Tibial nerve (tissue), 4 donors: ENCODE measurements at places on chromosomes 11 and 22.
A peak's percentile ranks its signal among the peaks of the same experiment; 100 is the strongest.

DNA sequence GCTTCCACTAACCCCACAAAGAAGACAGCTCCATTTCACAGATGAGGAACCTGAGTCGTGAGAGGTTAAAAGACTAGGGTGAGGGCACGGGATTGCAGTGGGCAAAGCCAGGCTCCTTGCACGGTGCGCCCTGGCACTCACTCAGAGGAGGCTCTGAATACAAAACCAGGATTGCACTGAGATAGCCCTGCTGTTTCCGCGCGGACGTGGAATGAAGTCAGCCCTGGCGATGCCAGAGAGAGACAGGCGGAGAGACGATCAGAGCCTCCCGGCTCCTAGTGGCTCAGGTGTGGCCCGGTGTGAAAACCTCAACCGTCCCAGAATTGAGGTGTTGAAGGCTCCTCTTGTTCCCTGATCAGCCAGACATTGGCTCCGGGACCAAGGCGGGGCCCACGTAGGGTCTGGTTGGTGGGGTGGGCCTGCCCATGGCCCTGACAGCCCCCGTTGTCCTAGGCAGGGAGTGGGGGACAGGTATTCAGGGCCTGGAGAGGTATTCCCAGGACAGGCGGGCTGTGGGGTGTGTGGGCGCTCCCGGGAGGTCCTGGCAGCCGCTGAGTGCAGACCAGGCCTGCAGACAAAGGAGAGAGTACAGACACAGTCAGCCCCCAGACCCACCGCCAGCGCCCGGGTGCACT is 43.1 kb upstream of the LINC01488 start:
- DNase-seq = no peak

DNA sequence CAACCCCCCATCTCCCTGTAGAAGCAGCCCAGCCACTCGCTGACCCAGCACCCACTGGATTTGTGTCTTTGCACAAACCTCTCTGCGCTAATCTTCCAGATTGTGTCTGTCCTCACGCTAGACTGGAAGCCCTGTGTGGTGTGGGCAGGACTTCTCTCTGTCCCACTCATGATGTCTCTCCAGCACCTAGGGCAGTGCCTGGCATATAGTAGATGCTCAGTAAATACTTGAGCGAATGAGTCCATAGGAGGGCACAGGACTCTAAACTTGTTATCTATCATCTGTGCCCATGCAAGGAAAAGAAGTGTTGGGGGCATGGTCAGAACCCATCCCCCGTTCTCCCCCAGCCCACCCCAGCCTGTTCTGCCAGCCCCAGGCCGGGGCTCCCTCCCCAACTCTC is 22.9 kb downstream of the RPL3 start:
- no peak for DNase-seq

- DNase-seq = no peak
Observed at GRCh38 chr11:118771547-118772288, 19.2 kb downstream of the DDX6 start.

DNA sequence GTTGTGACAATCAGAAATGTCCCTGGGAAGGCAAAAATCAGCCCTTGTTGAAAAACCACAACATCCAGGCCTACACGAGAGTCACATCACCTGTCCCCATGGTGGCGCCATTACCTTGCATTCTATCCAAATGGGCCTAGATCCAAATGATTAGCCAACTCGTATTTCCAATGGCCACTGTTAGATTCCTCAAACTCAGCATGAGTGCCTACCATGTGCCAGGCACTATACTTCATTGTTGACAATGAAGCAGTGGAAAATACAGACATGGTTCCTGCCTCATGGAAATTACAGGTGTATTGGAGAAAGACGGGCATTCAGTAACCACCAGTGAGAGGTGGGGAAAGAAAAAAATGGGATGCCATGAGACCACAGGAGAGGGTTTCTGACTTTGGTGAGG is 29.8 kb upstream of the CREB3L1 start:
- no peak for DNase-seq

DNA sequence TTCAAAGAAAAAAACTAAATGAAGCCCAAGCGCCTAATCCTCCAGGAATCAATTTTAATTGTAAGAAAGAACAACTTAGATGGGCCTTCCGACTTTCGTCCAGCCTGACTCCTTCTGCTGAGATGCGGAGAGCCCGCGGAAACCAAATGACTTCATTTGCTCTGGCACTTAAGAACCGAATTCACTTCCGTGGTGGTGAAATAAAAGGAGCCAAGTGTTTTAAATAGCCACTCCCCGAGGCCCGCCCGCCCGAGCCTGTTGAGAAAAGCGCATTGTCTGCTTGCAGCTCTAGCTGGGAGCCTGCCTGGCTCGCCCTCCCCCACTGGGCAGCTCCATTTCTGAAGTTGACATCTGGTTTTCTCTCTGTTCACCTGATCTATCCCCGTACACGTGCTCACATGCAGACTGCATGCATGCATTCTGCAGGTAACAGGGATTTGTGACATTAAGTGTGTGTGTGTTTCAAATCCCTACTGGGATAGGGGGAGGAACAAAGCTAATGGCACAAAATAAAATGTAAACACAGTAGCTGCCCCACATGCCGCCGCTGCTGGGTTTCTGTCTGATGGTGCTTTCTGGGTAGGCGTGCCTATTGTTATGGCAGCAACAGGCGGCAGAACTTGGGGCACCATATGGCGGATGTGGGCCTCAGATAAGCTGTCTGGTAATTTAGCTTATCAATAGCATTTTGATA is 6.2 kb downstream of the TEAD1 start:
- peak; percentile 75 for DNase-seq

DNA sequence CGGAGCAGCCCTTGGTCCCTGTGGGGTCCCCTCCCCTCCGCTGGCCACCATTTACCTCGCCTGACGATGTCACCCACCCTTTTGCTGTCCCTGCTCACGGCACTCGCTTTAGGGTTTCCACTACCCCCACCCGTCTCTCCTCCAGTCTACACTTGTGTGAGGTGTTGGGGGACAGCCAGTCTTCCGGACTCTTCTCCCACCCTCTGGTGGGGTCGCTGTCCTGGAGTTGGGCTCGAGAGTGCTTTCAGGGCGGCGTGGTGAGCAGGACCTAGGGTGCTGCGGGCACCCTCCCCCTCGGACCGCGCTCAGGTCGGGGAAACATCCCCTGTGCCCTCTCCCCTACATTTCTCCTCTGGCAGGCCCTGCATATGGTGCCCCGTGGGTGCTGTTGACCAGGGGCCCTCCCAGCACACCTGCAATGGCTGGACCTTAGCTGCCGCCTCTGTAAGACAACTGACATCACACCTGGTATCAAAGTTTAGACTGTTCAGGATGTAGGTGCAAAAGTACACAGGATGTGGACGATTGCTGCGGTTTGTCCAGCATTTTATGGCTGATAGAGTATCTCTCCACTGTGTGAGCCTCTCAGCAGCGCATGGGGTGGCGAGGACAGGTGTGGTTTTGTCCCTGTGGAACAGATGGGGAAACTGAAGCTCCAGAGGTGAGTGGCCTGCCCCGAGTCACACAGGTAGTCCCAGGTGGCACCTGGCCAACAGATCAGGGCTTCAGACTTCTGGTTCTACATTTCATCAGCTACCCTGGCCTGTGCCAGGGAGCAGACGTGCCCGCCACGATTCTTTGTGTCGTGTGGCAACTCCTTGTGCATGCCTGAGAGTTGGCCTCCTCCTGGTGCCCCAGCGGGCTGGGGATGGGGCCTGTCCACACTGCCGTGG is 1.2 kb downstream of the GRK2 start:
- DNase-seq = no peak

GRCh38 chr22:48580481-48580970 is 1247.1 kb downstream of the BRD1 start:
- no peak for DNase-seq

DNA sequence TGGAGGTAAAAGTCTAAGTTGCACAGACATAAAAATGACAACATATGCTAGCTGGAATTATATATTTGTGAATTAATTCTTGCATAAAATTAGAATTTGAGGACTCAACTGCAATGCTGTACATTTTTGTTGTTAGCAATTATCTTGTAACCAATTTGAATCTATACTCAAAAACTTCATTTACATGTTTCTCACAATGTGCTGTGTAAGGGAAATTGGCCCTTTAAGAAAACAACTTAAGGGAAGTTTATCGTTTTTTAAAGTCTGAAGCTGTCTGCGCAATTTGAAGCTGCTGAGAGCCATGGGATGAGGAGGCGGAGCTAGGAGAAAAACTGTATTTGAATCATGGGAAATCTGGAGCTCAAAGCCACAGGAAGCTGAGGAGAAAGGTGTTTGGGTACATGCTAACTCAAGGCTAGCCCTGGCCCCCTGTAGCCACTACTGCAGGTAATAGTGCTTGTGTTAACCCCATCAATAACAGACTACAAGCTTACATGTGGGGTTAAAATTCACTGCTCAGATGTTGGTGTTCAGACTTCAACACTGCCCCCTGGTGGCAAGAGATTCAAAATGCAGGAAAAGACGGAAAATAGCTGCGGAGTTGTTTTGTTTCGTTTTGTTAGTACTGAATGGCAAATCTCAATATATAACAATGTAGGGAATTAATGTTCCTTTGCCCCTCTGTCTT is 126.1 kb downstream of the BRD1 start:
- no peak for DNase-seq

DNA sequence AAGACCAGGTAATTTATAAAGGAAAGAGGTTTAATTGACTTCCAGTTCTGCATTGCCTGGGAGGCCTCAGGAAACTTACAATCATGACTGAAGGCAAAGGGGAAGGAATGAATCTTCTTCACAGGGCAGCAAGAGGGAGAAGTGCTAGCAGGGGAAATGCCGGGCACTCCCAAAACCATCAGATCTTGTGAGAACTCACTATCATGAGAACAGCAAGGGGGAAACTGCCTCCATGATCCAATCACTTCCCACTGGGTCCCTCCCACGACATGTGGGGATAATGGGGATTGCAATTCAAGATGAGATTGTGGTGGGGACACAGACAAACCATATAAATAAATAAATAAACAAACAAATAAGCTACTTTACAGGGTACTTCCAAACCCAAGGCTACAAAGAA is 28.8 kb upstream of the EXPH5 start:
- DNase-seq = no peak

DNA sequence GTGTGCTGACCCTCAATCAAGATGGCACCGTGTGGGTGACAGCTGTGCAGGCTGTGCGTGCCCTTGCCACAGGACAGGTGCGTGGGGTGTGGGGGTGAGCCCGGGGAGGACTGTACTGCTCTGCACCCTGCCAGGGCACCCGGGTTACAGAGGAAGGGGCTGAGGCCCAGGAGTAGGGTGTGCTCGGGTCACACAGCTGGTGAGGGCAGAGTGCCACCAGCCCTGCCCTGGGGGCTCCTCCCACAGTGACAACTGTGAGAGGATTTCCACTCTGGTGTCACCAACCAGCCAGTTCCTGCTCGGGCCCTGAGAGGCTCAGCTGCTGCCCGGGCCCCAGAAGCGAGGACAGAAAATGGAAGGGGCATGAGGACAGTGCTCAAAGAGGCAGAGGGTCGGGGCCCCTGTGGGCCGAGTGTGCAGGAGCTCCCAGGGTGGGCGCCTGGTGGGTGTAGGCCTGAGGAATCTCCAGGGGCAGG is 20.5 kb downstream of the TRMU start:
- DNase-seq = no peak

DNA sequence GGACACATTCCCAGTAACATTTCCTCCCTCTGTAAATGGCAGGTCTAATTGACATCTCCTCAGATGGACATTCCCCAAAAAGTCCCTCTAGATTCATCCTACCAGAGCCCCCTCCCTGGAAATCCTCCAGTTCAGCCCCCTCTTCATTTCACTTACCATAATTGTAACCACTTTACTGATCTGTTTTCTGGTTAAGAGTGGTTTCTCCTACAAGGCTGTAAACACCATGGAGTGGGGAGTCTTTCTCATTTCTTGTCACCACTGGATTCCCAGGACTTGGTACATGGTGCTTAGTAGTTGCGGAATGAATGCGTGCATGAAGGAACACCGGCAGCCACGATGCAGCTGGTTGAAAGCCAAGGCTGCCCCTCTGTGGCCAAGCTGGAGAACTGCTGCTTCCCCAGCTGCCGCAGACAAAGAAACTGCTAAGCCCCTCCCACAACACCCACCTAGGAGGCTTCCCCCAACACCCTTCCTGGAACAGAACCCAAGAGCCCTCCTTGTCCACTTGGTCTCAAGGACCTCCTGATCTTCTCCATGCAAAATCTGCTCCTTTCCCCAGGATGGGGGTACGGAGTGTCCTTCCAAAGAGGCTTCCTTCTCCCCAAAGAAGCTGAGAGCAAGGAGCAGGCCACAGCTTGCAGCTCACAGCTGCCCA is 18.6 kb upstream of the SCARF2 start:
- DNase-seq = peak; percentile 67

GRCh38 chr11:65419772-65420481 is 2.7 kb upstream of the NEAT1 start:
- peak; percentile 91 for DNase-seq

GRCh38 chr11:15969281-15969680 is 387.1 kb downstream of the SOX6 start:
- DNase-seq = peak; percentile 46

GRCh38 chr11:113906038-113906437 is 1.4 kb downstream of the HTR3B start:
- no peak for DNase-seq

DNA sequence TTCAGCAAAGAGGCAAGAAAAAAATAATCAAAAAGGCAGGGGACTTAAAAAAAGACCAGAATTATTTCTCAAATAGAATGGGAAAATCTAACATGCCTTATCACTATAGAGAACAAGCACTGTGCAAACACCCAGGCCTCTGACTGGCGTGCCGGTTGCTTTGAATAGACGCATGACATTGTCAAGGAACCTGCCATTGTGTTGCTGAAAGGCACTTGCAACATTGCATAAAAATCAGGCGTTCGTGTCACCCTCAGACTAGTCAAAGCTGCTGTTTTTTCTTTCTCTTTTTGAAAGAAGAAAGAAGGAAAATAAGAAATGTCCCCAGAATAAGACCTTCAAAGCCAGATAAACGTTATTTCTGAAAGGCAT is 549.3 kb upstream of the CADM1 start:
- DNase-seq = no peak

- no peak for DNase-seq
Observed at GRCh38 chr11:59173080-59173963, 1.4 kb downstream of the DTX4 start.

GRCh38 chr11:12449961-12450715 is 72.8 kb downstream of the PARVA start:
- no peak for DNase-seq

DNA sequence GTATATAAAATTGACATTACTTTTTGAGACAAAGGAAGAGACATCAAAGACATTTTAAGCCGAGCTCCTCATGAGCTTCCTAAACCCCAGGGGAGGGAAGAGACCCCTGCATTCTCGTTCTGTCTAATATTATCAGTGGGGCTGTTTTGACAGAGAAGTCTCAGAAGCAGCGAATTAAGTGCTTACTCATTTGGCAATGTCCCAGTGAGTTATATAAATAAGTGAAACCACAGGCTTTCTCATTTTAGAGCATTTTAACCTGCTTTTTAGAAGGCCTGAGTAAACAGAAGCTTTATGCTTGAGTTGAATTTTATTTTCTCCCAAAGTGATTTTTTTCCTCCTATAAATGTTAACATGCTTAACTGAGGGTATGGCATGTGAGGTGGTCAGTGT is 23.2 kb upstream of the C1QTNF4 start:
- no peak for DNase-seq

DNA sequence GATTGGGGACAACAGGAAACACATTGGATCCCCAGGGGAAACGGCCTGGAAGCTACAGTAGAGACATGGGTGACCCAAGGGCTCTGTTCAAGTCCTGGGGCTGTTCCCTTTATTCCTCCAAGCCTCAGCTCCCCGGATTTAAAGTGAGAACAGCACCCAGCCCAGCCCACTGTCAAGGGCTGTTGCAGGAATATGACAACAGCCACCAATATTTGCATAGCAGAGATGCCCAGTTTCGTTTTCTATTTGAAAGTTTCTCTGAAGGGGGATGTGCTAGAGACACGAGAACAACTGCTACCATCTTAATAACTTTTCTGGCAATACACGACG is 81.1 kb upstream of the WNT7B start:
- DNase-seq = peak; percentile 53

GRCh38 chr11:76707293-76707825 is 36.8 kb upstream of the LRRC32 start:
- no peak for DNase-seq
